ENCODE measurements at places on chromosomes 11 and 22. TPM values are rescaled to one million over a fixed set of nuclear protein-coding genes. Genes with fewer than 3 reads are reported as not detected.

Gene OMP
- not detected for polyA plus RNA-seq

Gene BEST1
- polyA plus RNA-seq, result 1.2 TPM

Gene PTPRJ
- 8.1 TPM for polyA plus RNA-seq

Gene RAC2
- 1,067 TPM for polyA plus RNA-seq

Gene GNG3
- polyA plus RNA-seq, result 13.3 TPM

Gene CARD18
- not detected for polyA plus RNA-seq

All from IgD-negative memory B cell (primary cell).